Neural crest cell (in vitro differentiated cells): ENCODE measurements at places on chromosomes 2 and 18. TPM values are rescaled to one million over a fixed set of nuclear protein-coding genes. Genes with fewer than 3 reads are reported as not detected.

SCN3A gene
- total RNA-seq, result 3.7 and 4.9 TPM in 2 replicates

UPP2 gene
- total RNA-seq, result not detected in 2 replicates

ABCB11 gene
- total RNA-seq, result 0.07 and 0.11 TPM in 2 replicates

KIF5C gene
- total RNA-seq, result 63.3 and 66.7 TPM in 2 replicates

LCT gene
- 0.14 and 0.19 TPM in 2 replicates for total RNA-seq

VRK2 gene
- 21.4 TPM in 2 replicates for total RNA-seq

BMP10 gene
- not detected in 2 replicates for total RNA-seq

CHRNA1 gene
- total RNA-seq, result 0.14 TPM in 1 of 2 replicates, not detected in the other

EVX2 gene
- total RNA-seq, result 0.43 and 0.44 TPM in 2 replicates

ZC3H6 gene
- total RNA-seq, result 7.3 and 7.9 TPM in 2 replicates

FTCDNL1 gene
- total RNA-seq, result 1.5 and 1.6 TPM in 2 replicates

GREB1 gene
- total RNA-seq, result 132 and 143 TPM in 2 replicates

SOS1 gene
- total RNA-seq, result 35.5 and 40.6 TPM in 2 replicates

IL18R1 gene
- total RNA-seq, result not detected in 2 replicates

PLEKHM3 gene
- 6.8 and 6.9 TPM in 2 replicates for total RNA-seq

DSC2 gene
- 9.8 and 10.2 TPM in 2 replicates for total RNA-seq

LRP1B gene
- 0.54 and 1.5 TPM in 2 replicates for total RNA-seq

PROC gene
- total RNA-seq, result not detected in 2 replicates

CKAP2L gene
- total RNA-seq, result 27.4 and 31.3 TPM in 2 replicates

SLC39A10 gene
- 72.7 and 78.5 TPM in 2 replicates for total RNA-seq

IRS1 gene
- total RNA-seq, result 14.8 and 15.1 TPM in 2 replicates

SOX11 gene
- total RNA-seq, result 197 and 201 TPM in 2 replicates

ACVR1 gene
- 12.2 and 12.5 TPM in 2 replicates for total RNA-seq

ALKAL2 gene
- total RNA-seq, result 0.63 and 0.82 TPM in 2 replicates

INHBB gene
- total RNA-seq, result 0.14 and 0.49 TPM in 2 replicates

GTF2A1L gene
- total RNA-seq, result not detected in 2 replicates

HOXD12 gene
- total RNA-seq, result not detected in 2 replicates

LYPD6 gene
- total RNA-seq, result 7.1 and 7.3 TPM in 2 replicates

BARD1 gene
- 35.0 and 40.4 TPM in 2 replicates for total RNA-seq

SCYGR6 gene
- total RNA-seq, result not detected in 2 replicates

KLF11 gene
- total RNA-seq, result 8.2 and 8.5 TPM in 2 replicates

ARHGAP15 gene
- total RNA-seq, result 2.8 and 3.2 TPM in 2 replicates

PTPRM gene
- total RNA-seq, result 7.7 and 10.6 TPM in 2 replicates

NEURL3 gene
- 0.21 TPM in 1 of 2 replicates, not detected in the other for total RNA-seq

UCN gene
- total RNA-seq, result 1.6 and 1.9 TPM in 2 replicates

ADD2 gene
- total RNA-seq, result 31.6 and 31.8 TPM in 2 replicates

CCDC148 gene
- 1.4 and 1.8 TPM in 2 replicates for total RNA-seq

SLC38A11 gene
- not detected in 2 replicates for total RNA-seq

CHST9 gene
- total RNA-seq, result 0.49 and 0.64 TPM in 2 replicates

SIX3 gene
- total RNA-seq, result not detected in 2 replicates

ERBB4 gene
- total RNA-seq, result 10.2 and 11.0 TPM in 2 replicates

NEB gene
- total RNA-seq, result 0.57 and 0.77 TPM in 2 replicates

ROCK2 gene
- total RNA-seq, result 47.2 and 53.7 TPM in 2 replicates

TDRD15 gene
- total RNA-seq, result not detected in 2 replicates

DSG4 gene
- total RNA-seq, result not detected in 2 replicates

ATG16L1 gene
- total RNA-seq, result 26.9 and 28.2 TPM in 2 replicates

LOXL3 gene
- total RNA-seq, result 28.3 and 30.2 TPM in 2 replicates

PJVK gene
- total RNA-seq, result 5.8 and 6.2 TPM in 2 replicates

GALNT14 gene
- 1.4 and 1.5 TPM in 2 replicates for total RNA-seq

HMSD gene
- total RNA-seq, result 8.5 and 10.0 TPM in 2 replicates
